ENCODE measurements at places on chromosomes 7 and 10. TPM values are rescaled to one million over a fixed set of nuclear protein-coding genes. Genes with fewer than 3 reads are reported as not detected.

Gene RNF133
- not detected for total RNA-seq

Gene CYP26A1
- not detected for total RNA-seq

Gene FRAT1
- 11.0 TPM for total RNA-seq

Gene TMEM213
- total RNA-seq, result not detected

Gene HOGA1
- total RNA-seq, result not detected

Gene SUGCT
- total RNA-seq, result 0.81 TPM

Gene SHH
- total RNA-seq, result under 0.01 TPM

- no peak for DNase-seq
Measured at GRCh38 chr10:52818019-52818418, 45.4 kb upstream of the MBL2 start.

GRCh38 chr7:218896-219580, 26.7 kb downstream of the FAM20C start:
- no peak for DNase-seq

DNA sequence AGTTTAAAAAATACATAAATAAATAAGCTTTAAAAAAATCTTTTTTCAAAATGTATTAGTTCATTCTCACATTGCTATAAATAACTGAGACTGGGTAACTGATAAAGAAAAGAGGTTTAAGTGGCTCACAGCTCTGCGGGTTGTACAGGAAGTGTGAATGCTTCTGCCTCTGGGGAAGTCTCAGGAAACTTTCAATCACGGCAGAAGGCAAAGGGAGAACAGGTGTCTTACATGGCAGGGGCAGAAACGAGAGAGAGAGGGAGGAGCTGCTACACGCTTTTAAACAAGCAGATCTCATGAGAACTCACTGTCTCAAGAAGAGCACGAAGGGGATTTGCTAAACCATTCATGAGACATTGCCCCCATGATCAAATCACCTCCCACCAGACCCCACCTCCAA, 114.6 kb downstream of the DNAJC1 start:
- peak; percentile 50 for DNase-seq

GRCh38 chr7:27194002-27194352, 5.9 kb downstream of the HOXA13 start:
- DNase-seq, result peak; percentile 35

DNA sequence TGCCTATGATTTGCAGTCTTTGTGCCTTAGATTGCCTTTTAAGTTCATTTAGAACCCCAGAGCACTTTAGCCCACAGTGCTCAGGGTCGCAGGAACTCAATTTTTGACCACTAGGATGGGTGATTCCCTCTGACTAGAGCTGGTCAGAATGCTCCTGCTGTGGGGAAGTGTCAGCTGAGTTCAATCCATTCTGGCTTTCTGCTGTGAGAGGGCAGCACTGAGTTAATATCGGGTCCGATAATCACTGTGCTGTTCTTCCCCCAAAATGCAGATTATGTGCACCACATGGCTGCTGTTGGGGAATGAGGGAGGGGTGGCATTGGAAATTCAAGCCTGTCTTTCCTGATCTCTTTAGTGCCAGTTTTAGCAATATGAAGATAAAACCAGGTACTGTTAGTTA, 886.4 kb downstream of the DNAJB9 start:
- DNase-seq, result no peak

DNA sequence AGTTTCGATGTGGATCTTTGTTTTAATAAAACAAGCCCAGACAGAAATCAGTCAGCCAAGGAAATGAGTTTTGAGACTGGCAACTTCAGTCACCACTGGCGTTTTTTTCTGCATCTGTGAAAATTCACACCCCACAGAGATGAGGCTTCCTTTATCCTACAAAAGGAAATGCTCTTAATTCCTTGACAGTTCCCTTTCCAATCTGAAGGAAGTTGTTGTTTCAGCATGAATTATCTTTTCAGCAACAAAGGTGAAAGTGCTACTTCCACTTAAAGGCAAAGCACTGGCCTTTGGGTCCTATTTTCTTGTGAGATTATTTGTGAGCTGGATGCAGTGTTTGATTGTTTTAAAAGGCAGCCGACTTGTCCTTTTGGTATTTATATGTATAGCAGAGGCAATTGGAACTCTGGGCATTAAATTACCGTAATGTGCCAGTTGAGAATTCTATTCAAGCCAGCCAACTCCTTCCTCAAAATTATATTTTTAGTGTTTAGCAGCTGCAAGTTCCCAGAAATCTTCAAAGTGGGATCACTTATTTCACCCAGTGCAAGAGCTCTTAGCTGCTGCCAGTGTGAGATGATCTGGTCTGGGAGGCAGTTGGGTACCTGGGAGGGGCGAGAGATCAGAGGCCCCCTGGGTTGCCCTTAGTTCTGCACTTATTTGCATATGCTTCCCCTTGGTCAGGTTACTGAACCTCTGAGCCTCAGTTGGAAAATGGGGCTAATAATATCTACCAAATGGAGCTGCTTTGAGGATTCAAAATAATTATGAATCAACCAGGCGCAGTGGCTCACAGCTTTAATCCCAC, 427.1 kb downstream of the GALNT17 start:
- no peak for DNase-seq

DNA sequence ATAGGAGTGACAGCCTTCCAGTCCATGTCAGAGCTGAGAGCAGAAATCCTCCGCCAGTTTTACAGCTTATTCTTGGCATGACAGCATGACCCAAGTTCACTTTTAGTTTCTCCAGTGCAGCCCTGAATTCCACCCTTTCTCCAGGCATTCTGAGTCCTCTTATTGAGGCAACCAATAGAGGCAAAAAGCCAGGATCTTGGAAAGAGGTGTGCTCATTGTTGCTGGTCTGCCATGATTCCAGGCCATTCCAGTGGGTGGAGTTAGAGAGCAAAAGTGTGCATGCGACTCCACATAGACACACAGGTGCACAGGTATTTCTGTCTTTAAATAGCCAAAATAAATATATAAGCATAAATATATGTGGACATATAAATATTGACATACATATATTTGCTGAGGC, 224.7 kb upstream of the ADARB2 start:
- DNase-seq, result no peak

DNA sequence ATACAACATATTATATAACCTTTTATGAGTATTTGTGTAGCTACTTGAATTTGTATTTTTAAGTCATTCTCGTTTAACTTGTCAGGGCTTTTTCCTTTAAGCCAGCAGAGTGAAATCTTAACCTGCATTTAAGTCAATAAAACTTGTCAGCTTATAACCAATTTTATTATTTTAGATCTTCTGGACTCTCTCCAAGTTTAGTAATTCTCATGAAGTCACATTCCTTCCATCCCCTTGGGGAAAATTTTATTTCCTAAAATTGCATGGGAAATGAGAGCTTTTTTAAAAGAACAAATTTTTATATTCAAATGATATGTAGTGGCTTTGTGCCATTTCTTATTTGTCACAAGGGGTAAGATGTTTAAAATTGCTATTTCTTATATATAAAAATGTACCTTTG, 74.0 kb downstream of the SEPTIN7 start:
- no peak for DNase-seq

GRCh38 chr7:77330169-77330882, 85.8 kb downstream of the GSAP start:
- no peak for DNase-seq

GRCh38 chr7:64294701-64295420, 18.9 kb upstream of the ZNF736 start:
- no peak for DNase-seq

DNA sequence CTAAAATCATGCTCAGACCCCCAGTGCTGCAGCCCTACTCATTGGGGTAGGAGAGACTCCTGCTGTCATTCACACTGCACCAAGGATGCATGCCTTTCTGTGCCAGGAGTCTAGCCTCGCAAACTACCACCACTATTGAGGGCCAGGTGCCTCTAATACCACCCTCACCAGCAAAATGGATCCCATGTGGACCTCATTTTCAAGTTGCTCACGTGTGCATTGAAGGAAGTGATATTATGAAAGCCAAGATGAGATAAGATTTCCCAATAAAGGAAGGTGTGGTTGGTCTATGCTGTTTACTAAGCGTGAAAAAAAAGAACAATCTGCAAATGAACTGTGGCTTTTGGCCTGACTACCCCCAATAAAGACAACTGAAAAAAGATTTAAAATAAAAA, 7.2 kb upstream of the LAMTOR4 start:
- no peak for DNase-seq

DNA sequence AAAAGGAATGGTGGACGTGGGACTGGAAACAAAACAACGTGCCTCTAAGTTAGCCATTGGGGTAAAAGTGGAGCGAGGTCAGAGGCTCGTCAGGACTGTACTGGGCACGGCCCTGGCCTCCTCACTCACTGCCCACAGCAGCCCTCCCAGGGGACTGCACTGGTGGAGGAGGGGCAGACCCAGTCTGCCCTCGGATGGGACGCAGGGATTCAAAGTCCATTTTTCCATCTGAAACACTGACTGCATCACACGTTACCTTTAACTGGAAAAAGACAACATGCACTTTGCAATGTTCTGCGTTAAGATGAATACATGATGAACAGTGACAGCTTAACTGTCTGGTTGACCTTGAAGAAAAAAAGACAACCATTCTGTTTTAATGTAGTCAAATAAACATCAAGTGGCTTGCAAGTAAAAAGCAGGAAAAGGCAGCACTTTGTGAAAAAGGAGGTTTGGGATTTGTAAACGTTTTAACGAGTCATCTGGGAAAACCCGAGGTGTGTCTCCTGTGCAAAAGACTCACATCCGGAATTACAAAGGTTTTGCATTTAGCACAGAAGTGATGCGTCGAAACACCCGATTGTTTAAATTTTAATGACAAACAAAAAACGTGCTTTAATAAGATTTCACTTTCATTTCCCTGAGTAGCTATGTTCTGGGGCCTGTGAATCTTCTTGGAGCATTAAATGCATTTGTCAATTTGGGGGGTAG, 18.8 kb downstream of the KLF6 start:
- DNase-seq, result no peak

DNA sequence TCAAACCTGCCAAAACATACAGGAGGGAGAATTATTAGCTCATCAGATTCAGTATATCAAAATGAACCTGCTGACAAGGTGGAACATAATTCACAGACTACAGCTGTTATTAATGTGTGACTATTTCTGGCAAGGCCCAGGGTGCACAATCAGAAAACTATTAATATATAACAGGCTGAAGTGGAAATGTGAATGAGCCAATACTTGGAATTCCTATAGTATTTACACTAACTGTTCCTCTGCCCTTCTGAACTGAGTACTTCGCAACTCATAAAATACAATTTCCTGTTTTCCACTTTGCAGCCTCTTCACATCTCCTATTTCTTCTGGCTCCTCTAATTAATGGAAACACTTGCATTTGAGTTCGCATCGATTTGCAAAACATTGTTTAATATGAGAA, 330.8 kb downstream of the DPP6 start:
- DNase-seq, result no peak

- DNase-seq, result no peak
Measured at GRCh38 chr10:51894771-51895578, 195.6 kb upstream of the CSTF2T start.

DNA sequence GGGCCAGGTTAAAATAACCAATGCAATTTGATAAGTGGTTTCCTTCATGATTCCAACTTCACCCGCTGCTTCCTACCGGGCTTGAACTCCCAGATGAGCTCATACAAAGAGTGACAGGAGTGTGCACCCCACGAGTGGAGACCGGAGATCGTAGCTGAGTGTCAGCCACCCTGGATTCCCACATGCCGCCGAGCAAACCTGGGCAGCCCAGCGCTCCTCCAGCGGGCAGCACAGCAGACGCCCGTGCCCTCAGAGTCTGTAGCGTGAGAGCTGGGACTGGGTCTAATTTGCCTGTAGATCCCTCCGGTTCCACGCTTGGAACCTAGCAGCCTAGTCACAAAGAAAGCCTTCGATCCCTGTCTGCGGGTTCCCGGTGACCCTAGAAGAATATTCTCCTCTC, 476.1 kb upstream of the MGMT start:
- no peak for DNase-seq

DNA sequence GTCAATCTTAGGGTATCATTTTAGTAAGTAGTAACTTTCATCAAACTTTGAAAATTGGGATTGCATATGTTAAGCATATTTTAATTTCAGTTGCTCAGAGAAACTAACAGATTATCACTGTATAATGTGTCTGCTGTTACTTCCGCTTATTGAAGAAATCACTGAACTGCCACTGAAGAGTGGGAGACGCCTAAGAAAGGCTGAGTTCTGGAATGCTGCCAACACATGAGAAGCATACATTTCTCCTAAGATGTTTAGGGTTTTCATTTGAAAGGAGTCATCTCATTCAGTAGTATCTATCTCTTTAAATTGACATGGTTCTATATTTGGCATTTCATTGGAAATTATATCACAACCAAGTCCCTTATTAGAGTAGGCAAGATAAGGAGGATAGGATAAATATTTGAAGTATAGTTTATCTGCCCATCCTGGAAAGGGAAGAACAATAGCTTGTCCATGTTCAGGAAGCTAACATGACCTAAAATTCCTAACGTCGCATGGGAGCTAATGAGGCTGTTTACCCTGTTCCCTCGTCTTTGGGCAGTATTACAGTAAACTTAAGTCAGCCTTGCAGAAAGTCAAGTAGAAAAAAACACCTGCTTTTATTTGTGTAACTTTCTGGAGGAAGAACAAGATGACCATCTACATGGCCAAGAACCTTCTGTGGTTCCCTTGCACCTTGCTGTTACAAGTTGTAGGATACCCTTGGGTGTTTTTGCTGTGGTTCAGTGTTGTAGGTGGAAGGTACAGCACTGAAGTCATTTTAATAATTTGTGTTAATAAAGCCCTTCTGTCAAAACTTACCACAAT, 67.3 kb downstream of the NHLRC2 start:
- no peak for DNase-seq

DNA sequence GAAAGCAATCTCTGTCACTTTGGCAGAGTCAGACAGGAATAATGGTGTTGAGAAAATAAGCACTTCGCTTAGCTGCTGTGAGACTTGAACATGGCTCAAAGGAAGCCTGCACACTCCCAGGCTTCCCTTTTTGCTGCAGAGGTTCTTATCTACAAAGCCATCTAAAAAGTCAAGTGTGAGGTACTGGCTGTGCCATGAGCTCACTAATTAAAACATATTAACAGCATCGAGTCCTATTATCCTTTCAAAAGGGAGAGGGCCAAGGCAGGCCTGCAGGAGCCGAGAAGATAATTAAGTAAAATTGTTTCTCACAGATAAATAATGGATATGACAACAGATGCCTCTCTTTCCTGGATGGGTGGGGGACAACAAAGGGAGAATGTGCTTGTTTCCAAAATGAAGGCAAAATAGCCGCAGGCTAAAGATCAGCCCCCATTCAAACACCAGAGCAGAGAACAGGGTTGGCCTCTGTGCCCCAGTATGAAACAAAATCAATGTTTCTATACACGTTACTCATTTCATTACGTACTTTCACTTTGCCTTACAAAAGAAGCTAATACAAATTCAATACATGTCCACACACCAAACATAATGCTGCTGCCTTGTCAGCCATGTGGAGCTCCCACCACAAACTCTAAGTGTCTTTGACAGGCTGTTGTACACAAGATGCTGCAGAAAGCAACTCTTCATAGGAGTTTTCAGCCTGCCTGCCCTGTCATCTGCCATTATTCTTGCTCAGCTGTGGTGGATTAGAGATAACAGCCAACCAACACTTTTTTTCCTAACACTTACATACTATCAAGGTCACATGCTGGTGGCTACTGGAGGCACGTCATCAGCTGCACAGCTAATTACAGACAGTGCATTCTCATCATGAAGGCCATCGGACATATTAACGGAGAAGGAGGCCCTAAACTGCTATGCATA, 55.3 kb downstream of the ELAPOR2 start:
- DNase-seq, result no peak

GRCh38 chr10:121662945-121663917, 65.0 kb upstream of the FGFR2 start:
- no peak for DNase-seq

All from hematopoietic multipotent progenitor cell (in vitro differentiated cells).